ENCODE measurements at places on chromosomes 6 and 20.

DNA sequence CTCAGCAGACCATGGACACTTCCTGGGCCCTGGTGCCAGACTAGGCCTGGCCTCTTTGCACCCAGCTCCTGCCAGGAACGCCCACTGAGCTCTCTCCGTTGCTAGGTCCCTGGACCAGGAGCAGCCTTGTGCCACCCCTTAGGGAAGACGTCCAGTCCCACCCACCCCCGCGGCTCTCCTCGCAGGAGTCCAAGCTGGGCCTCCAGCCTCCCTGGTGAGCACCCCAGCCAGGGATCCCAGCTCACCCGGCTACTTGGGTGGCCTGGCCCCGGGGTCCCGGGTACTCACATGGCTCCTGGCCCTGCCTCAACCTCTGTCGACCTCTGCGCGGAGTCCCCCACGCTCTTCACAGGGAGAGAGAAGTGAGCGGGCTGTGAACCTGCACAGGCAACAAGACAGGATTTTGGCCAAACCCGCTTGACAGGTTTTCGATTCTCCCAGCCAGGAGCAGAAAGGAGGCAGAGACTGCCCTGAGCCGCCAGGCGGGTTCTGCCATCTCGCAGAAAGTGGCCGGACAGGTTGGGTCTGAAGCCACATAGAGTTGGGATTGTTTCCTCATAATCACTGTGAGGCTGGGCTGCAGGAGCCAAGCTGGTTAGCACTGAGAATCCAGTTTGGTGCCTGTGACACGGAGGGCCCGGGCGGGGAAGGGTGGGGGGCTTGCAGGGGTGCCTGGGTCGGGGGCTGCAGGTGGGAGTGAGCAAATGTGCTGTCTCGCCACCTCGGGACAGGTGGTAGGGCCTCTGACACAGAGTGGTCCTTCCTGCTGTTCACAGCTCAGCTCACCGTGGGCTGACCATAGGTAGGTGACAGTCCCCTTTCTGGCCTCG lies at the start of gene RBBP8NL:
TSS of gene RBBP8NL (minus strand) at position 368 of the 830 bp plus-strand sequence. CDS start 7,892 bp downstream, outside the sequence.
- DNase-seq, result no peak

DNA sequence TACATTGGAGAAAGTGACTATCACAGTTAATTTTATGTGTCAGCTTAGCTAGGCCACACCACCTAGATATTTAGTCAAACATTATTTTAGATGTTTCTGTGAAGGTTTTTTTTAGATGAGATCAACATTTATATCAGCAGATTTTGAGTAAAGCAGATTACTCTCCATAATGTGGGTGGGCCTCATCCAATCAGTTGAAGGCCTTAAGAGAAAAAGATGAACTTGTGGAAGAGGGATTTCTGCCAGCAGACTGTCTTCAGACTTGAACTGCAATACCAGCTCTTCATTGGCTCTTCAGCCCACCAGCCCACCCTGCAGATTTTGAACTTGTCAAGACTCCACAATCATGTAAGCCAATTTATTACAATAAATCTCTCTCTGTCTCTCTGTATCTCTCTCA lies 25.1 kb upstream of the FBXO30 start:
- no peak for DNase-seq

GRCh38 chr20:10800288-10800687 lies 126.5 kb upstream of the JAG1 start:
- DNase-seq, result no peak

GRCh38 chr20:17882834-17883591 lies 85.6 kb downstream of the SNX5 start:
- no peak for DNase-seq

- DNase-seq, result peak; percentile 59
These were observed 31.8 kb downstream of the PSMB9 start for GRCh38 chr6:32885698-32886286.

DNA sequence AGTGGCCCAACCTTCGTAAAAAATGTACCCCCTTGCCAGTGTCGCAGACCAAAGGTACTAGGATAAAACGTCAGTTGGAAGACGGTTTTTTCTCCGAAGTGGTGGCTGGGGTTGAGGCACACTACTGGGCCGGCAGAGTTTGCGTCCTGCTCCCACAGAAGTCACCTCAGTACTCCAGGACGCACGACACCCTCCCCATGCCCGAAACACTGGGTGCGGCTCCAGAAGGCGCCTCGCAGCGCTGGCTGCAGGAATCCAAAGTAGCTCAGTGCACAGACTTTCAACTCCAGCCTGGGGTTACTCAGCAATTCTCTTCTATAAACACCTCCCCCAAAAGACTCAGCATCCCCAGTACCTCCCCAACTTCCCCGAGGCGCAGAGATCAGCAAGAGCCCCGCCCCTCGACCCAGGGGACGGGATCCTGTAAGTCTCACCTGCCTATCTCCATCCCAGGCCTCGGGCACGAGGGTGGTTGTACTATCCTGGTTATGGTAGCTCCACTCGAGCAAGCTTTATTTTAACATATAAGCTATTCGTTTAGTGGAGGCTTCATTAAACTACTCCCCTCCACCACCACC lies 88.2 kb downstream of the ZFP64 start:
- no peak for DNase-seq

DNA sequence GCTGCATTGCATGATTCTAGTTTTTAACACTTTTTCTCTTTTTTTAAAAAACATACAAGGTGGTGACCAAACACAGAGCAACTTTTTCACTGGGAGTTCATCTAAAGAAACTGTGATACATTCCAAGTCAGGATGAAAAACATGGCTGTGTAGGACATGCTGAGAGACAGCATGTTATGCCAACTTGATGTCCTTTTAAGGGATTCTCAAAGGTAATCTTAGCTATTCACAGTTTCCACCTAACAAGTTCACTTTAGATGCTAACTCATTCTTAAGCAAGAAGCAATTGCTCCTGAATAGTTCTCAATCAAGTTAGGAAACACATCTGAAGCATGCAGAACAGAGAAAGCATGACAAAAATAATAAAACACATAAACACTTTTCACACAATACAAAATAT lies 3.3 kb downstream of the ASCC3 start:
- DNase-seq, result no peak

DNA sequence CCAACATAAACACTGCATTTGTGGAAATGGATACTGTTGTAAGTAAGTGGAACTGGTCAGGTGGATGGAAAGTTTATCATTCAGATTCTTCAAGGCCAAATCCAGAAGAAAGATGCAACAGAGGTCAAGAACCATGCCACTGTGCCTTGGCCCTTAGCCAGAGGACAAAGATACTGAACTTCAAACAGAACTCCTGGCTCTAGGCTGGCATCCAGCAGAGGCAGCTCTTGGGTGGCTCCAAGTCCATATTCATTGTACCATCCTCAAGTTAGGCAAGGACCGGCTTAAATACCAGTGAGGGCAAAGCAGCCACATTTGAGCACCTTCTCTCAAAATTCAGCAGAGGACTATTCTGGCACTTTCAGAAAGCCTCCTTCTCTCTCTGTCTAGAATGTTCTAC lies 53.2 kb downstream of the DNAAF9 start:
- DNase-seq, result no peak

GRCh38 chr6:166005401-166005943 lies 162.2 kb downstream of the TBXT start:
- DNase-seq, result no peak

DNA sequence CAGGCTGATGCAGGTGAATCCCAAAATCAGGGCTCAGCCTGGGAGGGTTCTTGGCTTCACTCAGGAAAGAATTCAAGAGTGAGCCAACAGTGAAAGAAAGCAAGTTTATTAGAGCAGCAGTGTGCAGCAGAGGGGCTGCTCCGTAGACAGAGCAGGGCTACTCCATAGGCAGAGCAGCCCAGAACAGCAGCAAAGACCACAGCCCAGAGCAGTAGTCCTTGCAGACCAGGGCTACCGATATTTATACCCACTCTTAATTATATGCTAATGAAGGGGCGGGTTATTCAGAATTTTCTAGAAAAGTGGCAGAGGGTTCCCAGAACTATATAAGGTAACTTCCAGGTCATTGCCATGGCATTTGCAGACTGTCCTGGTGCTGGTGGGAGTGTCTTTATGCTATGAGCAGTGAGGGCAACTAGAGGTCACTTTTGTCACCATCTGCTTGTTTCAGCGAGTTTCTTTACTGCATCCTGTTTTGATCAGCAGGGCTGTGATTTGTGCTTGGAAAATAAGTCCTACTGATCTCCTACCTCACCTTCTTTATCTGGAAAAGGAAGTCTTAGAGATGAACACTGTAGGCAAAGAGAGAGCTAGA lies 39.8 kb upstream of the PTPN1 start:
- DNase-seq, result peak; percentile 27

- no peak for DNase-seq
These were observed 89.6 kb downstream of the MRAP2 start for GRCh38 chr6:84123186-84123585.

GRCh38 chr6:680251-680650 lies 12.7 kb downstream of the EXOC2 start:
- no peak for DNase-seq

- DNase-seq, result no peak
These were observed 26.1 kb downstream of the GFOD1 start for GRCh38 chr6:13461307-13461706.

DNA sequence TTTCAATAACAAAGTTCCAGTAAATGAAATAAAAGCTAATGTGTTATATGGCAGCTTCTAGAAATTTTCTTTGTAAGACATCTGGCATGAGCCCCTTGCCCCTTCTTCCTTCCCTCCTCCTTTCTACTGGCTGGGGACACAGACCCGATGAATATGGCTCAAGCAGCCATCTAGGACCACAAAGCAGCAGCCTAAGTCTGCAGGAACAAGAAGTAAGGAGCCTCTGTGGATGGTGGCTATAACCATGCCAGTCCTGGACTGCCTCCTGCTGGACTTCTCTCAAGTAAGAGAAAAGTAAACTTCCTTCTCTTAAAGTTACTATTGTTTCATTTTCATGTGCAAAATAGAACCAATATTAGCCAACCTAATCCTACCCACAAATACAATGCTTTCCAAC lies 114.9 kb upstream of the DST start:
- no peak for DNase-seq

GRCh38 chr6:41970436-41970846 lies 28.8 kb upstream of the CCND3 start:
- DNase-seq, result peak; percentile 26

GRCh38 chr20:57787990-57788781 lies 78.4 kb upstream of the PMEPA1 start:
- DNase-seq, result peak; percentile 41

- DNase-seq, result no peak
These were observed 13.1 kb upstream of the DEK start for GRCh38 chr6:18277237-18278006.

DNA sequence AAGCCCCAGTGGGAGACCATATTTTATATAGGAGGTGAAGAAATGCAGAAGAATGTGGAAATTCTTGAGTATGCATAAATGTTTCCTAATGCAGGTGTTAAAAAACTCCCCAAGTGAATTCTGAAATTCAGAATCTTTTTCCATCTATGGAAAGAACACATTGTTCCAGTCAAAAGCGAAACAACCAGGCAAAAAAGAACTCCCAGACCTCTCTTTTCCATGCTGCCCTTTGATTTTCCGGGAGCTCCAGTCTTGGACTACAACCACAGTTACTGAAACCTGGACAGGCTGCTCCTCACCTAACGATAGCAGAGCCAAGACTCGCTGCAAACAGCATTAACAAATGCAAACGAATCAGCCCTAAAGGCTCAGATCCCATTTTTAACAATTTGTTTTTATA lies 108.7 kb upstream of the CNKSR3 start:
- DNase-seq, result no peak

- DNase-seq, result no peak
These were observed 99.1 kb downstream of the TFAP2A start for GRCh38 chr6:10315658-10316372.

DNA sequence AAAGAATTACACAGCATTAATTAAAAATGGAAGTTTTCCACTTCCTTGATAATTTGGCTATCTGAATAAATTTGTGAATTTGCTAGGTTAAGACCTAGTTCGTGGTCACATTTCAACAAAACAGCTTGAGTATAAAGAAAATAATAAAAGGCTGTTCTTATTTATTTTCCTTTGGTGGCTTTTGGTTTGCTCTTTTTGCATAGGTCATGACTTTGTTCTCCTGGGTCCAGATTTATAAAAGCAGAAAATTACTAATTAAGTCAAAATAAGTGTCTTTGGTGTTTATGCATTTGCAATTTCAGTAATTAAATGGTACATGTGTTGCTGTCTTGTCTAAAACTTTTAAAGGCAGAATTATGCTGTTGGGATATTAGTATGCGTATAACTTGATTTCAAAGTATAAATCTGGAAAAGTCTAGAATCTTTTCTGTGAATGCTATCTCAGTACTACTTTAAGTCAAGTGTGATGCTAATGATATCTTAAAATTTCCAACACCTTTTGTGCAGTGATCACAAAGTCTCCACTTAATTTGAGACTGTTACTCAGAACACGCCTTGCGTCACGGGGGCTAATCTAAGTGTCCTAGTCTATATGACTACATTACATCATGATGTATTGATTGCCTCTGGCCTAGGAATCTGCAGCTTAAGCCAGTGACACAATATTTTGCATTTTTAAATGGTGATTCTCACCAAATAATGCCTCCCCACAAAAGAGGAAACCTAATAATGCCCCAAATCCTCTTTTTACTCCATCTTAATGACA lies 41.0 kb downstream of the GNAS start:
- no peak for DNase-seq

GRCh38 chr6:3165631-3166534 lies 8.5 kb upstream of the TUBB2A start:
- peak; percentile 52 for DNase-seq

DNA sequence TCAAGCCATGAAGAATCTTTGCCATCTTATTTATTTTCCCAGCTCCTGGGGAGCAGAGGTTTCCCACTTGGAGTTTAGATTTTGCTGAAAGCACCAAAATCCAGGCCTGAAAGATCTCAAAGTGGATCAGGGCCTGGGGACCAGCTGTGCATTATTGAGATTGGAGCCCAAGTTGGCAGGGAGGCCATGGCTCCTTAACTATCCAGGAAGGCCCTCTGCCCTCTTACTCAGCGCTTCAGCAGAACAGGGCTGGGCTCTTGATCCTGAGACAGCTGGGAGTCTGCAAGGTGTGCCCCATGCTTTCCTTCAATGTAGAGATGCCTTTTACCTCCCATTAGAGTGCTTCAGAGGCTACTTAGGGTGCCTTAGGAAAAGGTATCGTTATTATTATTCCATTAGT lies 24.6 kb downstream of the FOXO3 start:
- no peak for DNase-seq

DNA sequence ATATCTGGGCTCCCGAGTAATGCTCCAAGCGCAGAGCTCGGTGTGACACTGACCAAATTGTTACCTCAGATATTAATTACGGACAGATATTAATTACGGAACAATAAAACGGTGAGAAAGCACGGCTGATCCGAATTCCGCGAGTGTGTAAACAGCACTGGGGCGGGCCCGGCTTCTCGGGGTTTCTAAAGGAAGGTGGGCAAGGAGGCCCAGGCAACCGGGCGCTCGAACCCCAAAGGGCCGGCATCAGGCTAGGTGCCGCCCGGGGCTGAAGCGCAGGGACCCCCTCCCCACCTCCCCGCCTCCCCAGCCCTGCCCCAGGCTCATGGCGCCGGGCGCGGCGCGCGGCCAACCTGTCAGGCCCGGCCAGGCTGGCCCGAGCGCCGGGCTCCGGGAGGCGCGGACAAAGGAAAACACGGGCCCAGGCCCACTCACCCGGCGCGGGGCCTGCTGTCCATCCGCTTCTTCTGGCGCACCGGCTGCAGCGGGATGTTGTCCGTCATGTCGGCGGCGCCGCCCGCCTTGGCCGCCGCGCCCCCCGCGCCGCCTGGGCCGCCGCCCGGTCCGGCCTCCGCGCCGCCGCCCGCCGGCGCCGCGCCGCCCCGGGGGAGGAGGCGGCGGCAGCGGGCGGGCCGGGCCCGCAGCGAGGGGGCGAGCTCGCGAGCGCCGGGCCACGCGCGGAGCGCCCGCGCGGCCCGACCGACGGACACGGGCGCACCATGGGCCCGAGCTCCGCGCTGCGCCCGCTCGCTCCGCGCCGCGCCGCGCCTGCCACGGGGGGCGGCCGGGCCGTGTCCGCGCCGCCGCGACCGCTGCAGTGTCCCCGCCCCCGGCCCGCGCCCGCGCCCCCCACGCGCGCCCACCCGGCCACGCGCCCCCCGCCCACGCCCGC lies at the start of gene ATP9A:
TSS of gene ATP9A (minus strand) at position 524 of the 892 bp plus-strand sequence. CDS start at position 503, 21 bp downstream.
- no peak for DNase-seq
